ENCODE measurements at places on chromosomes 13 and 19. TPM values are rescaled to one million over a fixed set of nuclear protein-coding genes. Genes with fewer than 3 reads are reported as not detected.

The MISP3 gene
- polyA plus RNA-seq, result 3.7 TPM

The ZNF793 gene
- 27.9 TPM for polyA plus RNA-seq

The CGB5 gene
- polyA plus RNA-seq, result not detected

The AZU1 gene
- 1.4 TPM for polyA plus RNA-seq

The RYR1 gene
- 2.9 TPM for polyA plus RNA-seq

The KLK3 gene
- not detected for polyA plus RNA-seq

The ODAD3 gene
- 2.5 TPM for polyA plus RNA-seq

The ZNF77 gene
- polyA plus RNA-seq, result 8.0 TPM

The CYP2F1 gene
- 0.21 TPM for polyA plus RNA-seq

The SIGLECL1 gene
- polyA plus RNA-seq, result not detected

The FUZ gene
- polyA plus RNA-seq, result 21.6 TPM

The CRX gene
- 0.16 TPM for polyA plus RNA-seq

The PRKACA gene
- polyA plus RNA-seq, result 70.2 TPM

The SPHK2 gene
- 10.0 TPM for polyA plus RNA-seq

The NECTIN2 gene
- 86.5 TPM for polyA plus RNA-seq

The FAM216B gene
- polyA plus RNA-seq, result 17.6 TPM

The PLK5 gene
- 0.53 TPM for polyA plus RNA-seq

The TMEM255B gene
- 12.4 TPM for polyA plus RNA-seq

The IZUMO1 gene
- 1.1 TPM for polyA plus RNA-seq

The ARHGAP45 gene
- polyA plus RNA-seq, result 10.2 TPM

The FXYD1 gene
- polyA plus RNA-seq, result 39.2 TPM

The AMER2 gene
- polyA plus RNA-seq, result 0.04 TPM

The ELAVL3 gene
- polyA plus RNA-seq, result 0.05 TPM

The ZFP36 gene
- 82.1 TPM for polyA plus RNA-seq

The LILRB3 gene
- polyA plus RNA-seq, result 2.4 TPM

The TNNI3 gene
- polyA plus RNA-seq, result 1.9 TPM

The TNFSF13B gene
- polyA plus RNA-seq, result 6.8 TPM

The TRPC4 gene
- 0.26 TPM for polyA plus RNA-seq

The KLK2 gene
- polyA plus RNA-seq, result 0.16 TPM

The CPB2 gene
- polyA plus RNA-seq, result 0.13 TPM

The ZNF653 gene
- 9.4 TPM for polyA plus RNA-seq

The ENOX1 gene
- 5.8 TPM for polyA plus RNA-seq

The CFAP97D2 gene
- polyA plus RNA-seq, result 0.68 TPM

The FBXO17 gene
- 48.9 TPM for polyA plus RNA-seq

The PLEKHF1 gene
- 0.90 TPM for polyA plus RNA-seq

The IL11 gene
- 0.69 TPM for polyA plus RNA-seq

The CYSLTR2 gene
- polyA plus RNA-seq, result 0.36 TPM

The PDE4C gene
- 1.7 TPM for polyA plus RNA-seq

The CCNA1 gene
- 3.3 TPM for polyA plus RNA-seq

The AP1M1 gene
- 45.7 TPM for polyA plus RNA-seq

The PEAK3 gene
- 0.22 TPM for polyA plus RNA-seq

The CBLC gene
- polyA plus RNA-seq, result 4.3 TPM

Measured in right lung (tissue), 10 donors.